Stimulated activated CD4-positive, alpha-beta T cell treated with anti-CD3 and anti-CD28 coated beads, Interleukin-15, amount 100 ng/mL, for 24 hours (primary cell): ENCODE measurements at places on chromosomes 2 and 18.

- no peak for DNase-seq
Observed at GRCh38 chr2:22634167-22634566, 750.8 kb upstream of the KLHL29 start.

DNA sequence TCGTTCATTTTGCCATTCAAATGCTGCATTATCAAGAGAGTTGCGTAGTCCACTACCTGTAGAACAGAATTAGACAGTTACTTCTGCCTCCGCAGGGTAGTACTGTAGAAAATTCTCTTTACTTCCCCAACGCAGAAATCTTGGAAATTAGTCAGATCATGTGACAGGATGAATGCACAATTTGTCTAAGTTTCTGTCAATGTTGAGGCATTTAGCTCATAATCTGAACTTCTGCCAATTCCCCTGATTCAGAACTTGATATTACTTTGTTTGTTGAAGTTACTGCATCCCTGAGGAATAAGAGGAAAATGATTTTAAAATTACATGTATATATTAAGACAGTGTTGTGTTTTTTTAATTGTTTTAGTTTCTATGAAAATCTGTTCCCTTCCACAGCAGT is 83.4 kb downstream of the TTC27 start:
- no peak for DNase-seq

GRCh38 chr2:118268268-118268667 is 180.0 kb downstream of the INSIG2 start:
- no peak for DNase-seq

DNA sequence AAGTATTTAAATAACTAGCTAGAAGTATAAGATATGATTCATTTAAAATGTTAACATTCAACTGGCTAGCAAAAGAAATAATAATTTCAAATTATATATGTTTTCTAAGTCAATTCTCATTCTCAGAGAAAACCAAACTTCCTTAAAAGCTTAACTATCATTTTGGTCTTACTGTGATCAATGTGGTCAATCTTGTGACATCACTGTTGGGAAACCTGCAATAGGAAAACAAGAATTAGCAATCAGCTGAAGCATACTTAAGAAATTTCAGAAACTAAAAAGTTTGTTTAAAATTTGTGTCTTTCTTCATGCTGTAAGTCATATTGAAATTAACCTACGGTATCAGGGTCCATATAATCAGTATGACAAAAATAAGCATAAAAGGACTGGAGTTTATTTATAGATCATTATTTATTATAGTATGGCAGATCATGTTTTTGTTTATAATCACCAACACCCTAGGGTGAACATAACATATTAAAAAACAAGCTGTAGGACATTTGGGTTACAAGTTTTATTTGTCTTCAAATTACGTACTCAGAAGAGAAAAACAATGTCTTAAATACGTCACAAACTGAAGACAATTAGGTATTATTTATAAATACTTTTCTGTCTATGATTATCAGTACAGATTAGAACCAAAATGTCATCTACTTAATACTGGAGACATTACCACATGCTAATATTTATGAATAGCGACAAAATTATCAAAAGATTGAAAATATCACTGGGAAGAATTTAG is 60.5 kb downstream of the BAZ2B start:
- no peak for DNase-seq

DNA sequence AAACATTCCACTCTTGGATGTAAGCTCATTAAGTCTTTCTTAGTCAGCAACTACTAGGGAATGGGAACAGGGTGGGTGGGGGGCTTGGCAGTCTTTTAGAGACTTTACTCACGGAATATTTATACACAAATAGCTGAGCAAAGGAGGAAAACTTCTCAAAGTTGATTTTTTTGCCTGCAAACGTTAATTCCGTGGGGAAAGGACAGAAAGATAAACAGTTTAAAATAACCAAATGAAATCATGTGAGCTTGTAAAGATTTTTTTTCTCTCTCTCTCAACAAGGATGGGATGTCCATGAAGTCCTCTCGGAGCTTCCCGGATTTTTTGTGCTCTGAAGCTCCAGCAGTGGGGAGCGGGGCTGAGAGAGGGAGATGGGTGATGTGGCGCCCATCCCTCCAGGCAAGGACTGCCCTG is 32.2 kb upstream of the MAT2A start:
- DNase-seq, result no peak

DNA sequence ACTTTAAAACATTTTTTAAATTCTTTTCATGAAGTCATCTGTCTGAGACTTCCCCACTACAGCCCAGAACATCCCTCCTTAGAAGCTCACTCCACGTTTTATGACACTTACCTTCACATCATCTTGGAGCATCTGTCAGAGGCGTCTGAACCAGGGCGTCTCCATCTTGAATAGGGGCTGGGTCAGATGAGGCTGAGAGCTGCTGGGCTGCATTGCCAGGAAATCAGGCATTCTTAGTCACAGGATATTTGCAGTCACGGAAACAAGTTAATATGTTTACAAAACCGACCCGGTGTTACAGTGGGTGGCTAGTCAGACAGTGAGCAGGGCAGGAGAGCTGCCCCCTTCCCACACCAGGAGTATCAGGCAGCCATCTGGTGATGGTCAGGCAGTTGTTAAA is 456.5 kb downstream of the FBXO15 start:
- DNase-seq, result no peak

DNA sequence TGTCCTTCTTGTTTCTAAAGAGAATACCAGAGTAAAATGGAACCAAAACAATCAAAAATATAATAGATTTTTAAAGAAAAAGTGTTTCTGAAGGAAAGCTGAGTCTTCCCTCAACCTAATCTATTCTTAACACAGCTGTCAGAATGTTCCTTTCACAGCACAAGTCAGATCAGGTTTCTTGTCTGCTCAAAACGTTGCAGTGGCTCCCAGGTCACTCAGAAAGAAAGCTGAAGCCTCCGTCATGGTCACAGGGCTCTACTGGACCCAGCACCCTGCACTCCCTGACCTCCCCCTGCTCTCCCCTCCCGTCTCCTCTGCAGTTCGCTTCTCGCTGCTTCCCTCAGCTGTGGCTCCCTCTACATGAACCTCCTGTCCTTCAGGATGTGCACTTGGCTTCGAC is 90.7 kb upstream of the PTPRM start:
- DNase-seq, result no peak

DNA sequence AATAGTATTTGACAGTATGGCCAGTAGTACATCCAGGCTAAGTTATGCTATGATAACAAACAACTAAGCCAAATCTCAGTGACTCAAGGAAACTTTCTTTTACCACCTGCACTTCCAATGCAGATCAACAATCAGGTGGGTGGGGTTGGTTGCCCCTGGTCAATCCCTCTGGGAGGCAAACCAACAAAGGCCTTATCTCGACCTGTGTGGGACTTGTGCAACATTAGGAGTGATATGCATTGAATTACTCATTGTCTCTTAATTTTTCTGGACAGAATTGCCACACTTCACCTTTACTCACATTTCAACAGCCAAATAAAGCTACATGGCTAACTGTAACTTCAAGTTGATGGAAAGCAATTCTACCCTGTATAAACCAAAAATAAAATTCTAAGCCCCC is 1049.3 kb upstream of the CDH2 start:
- no peak for DNase-seq

GRCh38 chr2:45816272-45816671 is 164.8 kb downstream of the PRKCE start:
- DNase-seq, result no peak

DNA sequence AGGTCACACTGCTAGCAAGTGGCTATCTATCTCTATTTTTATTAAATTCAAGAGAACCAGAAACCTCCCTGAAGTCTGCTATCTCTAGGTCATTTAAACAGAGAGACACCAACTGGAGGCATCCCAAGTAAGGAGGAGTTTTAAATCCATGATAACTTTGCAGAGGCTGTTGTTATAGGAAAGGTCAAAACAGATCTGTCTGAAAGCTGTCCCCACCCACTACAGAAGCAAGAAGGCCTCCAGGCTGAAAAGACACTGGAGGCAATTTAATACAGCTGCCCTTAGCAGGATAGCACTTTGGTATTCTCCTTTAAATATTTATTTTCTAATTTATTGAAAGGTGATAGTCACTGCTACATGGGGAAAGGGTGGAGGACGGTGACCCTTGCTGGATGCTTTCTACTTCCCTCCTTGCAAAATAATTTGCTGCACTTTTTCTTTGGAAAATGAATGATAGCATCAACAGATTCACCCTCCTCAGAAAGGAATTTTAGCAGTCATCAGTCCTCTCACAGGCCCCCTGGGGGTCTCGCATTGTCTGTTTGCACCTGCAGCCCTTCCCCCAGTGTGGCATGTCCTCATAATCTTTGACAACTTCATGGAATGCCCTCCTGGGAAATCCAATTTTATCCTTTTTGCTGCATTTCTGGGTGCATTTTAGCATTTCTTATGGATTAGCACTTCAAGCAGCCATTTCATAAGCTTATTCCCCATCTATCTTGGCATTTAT is 429.5 kb upstream of the TNP1 start:
- DNase-seq, result no peak

DNA sequence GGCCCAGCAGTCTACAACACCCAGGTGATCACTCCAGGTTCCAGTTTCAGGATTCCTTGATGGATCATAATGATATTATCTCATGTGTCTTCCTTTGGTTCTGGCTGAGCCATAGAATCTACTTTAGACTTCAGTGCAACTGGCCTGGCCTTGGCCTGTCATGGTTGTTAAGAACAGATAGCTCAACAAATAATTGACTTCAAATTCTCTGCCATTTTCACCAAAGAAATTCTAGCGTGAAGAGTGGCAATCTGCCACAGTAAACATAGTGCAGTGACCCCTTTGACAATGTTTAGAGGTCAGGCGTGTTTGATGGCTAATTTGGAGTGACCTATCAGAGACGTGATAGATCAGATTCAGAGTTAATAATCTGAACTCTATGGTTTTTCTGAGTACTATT is 50.2 kb upstream of the ZNF385B start:
- no peak for DNase-seq

DNA sequence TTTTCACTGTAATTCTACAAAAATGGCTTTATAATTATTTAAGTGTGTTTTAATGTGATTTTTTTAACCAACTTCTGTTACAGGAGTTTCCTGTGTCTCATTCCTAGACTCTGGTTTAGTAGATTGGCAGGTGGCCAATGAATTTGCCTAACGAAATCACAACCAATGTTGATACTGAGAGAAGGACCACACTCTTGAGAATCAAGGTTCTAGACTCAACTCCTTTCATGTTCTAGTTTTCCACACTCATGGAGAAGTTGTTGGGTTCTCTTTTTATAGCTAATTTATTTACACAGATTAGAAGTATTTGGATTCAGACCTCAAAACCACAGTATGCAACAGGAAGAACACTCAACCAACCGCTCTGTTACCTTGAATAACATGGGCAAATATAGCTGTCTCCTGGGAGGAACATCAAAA is 22.6 kb upstream of the USP34 start:
- no peak for DNase-seq

DNA sequence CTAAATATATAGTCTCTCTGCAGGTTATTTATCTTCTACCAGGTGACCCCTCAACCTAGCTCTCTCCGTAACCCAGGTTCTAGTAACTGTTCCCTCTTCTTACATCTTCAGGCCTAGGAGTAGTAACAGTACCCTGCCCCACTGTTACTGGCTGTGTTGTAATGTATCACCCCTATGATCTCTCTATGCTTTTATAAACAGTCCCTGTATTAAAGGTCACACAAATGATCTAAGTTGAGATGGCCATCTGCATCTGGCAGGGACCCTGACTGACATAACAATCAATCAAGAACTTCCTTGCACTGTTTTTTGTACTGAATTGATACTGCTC is 219.7 kb upstream of the STK17B start:
- no peak for DNase-seq

DNA sequence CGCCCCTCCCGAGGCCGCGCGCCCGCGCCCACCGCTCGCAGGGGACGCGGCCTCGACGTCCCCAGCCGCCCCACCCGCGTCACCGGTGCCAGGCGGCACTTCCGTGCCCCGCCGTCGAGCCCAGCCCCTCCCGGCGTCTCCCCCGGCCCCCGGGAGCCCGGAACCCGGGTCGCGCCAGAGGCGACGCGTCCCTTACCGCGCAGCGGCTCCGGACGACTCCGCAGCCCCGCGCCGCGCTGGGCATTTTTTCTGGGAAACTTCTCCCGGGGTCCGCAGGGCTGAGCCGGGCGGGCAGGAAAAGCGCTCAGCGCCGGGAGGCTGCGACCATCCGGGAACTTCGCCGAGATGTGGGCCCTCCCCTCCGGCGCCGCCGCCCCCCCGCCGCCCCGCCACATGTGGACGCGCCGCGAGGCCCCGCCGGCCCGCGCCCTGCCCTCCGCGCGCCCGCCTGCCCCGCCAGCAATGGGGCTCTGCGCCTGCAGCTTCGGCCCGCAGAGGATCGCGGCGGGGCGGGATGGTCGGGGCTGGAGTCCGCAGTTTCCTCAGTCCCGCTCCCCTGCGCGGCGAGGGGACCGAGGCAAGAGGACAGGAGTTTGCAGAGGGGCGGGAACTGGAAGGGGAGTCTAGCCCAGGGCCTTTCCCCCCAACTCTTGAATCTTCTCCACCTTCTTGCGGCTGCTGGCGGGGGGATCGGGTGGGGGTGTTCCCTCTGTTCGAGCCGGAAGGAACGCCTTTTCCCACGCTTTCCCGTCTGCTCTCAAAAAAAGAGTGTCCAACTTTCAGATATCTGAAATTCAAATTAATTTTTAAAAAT is 81.5 kb downstream of the CHRNA1 start:
- DNase-seq, result peak; percentile 69

DNA sequence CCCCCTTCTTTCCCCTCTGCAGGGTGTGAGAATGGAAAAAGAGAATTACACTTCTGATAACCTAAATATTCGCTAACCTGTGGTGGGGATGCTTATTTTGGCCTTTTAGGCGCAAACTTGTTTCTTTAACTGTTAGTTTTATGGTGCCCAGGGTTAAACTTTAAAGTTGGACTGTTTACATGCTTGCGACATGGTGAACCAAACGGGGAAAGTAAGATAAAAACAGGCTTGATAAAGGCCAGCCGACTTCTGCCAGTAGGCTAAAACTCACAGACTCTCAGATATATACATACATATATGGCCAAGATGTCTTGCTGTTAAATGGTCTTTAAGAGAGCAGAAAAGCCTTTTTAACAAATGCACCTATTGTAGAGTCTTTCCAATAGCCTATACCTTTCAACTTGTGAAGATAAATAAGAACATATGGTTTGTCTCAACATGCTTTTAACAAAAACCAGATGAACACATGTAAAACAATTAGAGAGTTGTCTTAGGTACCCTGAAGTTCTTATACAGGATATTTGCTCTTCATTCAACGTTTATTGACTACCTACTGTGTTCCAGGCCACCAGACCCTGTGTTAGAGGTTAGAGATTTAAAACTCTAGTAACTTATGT is 29.0 kb downstream of the PRKCE start:
- DNase-seq, result no peak

DNA sequence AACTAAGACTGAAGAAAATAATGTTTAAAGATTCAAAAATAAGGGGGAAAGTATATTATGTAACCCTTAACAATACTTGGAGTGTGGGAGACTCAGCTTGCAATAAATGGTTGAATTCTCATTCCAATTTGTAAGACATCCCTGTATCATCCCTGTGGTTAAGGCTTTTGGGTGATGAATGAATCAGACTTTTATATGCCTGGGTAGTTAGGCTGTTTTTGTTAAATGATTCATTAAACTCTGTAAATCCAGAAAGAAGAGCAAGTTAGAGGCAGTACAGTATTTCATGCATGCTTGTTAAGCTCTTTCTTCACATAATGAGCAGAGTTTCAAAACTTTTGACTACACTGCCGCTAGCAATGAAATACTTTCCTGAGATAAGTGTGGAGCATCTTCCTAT is 948.8 kb downstream of the SOCS6 start:
- no peak for DNase-seq

- DNase-seq, result no peak
Observed at GRCh38 chr2:191152482-191153240, 1.9 kb upstream of the STAT4 start.
